Endothelial cell (in vitro differentiated cells): ENCODE measurements at places on chromosomes 1 and 21.
A peak's percentile ranks its signal among the peaks of the same experiment; 100 is the strongest.

GRCh38 chr21:33848249-33848953 is 67.2 kb downstream of the ATP5PO start:
- no peak for DNase-seq

GRCh38 chr1:243287123-243287460 is 31.3 kb downstream of the SDCCAG8 start:
- no peak for DNase-seq

DNA sequence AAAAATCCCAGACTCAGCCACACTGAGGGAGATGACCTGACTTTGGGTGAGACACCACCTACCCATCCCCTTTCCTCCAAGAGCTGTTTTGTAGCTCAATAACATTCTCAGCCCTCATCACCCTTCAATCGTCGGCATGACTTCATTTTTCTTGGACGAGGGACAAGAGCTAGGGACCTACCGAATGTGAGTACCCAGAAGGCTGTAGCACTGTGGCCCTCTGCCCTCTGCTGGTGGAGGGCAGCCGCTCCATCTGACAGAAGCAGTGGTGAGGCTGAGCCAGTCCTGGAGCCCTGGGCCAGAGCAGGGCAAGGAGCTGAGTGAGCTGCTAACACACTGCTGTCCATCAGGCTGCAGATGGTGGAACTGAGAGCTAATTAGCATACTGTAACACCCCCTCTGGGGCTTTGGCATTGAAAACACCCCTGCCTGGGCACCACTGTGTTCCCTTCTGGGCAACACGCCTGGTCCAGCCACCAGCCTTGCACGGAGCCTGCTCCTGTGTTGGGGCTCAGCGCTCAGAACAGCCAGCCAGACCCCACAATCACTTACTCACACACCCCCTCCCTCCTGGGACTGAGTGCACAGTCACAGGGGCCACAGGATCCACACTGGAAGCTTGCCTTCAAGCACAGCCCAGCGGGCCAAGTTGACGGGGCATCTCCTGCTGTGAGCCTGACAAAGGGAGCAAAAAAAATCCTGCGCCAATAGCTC is 18.3 kb upstream of the ALPL start:
- DNase-seq: no peak

DNA sequence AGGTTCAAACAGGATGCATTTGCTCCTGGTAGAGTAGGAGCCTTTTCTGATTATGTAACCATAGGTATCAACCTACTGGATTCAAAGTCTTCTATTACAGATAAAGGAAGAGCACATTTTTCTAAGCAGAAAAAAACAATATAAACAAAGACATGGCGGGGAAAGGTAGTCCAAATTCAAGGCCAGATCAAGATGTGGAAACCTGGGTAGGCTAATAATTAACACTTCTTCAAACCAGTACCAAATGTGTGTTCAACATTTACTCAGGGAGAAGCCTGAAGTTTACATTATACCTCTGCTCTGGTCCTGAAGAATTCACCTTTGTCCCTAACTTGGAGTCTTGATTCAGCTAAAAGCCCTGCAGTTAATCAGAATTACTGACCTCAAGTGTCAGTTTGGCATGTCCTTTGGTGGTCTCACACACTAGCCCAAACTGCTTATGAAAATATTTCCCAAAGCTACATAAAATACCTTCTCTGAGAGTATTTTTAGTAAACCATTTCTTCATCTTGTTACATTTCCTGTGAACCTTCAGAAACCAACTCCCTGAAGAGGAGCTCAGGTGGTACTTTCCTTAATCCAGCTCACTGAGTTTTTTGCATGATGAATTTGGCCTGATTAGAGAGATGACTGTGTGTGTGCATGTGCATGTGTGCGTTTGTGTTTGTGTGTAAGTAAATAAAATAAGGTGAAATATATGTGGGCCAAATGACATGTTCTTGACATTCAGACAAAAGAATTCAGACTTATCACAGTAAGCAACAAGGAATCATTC is 70.2 kb downstream of the TOR3A start:
- no peak for DNase-seq

- no peak for DNase-seq
These were observed 30.9 kb upstream of the SSX2IP start for GRCh38 chr1:84721152-84721551.

DNA sequence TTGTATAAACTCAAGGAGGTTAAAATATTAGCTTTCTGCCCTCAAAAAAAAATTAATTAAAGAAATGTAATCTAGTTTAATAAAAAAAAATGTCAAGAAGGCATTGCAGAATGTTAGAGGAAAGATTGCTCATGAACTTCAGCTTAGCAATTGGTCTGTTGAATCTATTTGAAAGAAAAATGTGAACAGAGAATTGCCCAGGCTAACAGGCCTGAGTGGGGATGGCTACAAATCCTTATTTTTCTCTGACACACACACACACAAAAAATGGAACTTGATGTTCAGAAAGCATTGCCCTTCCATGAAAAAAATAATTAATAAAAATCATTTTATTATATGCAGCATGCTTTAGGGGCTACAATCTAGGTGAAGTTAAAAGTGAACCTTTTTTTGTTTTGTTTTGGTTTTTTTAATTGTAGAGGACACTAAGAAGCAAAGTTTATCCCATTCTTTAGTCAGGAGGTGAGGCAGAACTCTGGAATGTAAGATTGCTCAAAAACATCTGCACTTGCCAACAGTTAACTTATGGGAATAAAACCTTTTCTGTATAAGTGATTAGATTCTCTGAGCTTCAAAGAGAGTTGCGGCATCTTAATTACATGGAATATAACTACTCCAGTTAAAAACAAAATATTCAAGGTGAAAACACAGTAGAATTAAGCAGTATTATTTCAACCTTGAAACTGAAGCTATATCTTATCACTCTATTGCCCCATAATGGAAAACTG is 658.5 kb upstream of the ADGRL2 start:
- no peak for DNase-seq

DNA sequence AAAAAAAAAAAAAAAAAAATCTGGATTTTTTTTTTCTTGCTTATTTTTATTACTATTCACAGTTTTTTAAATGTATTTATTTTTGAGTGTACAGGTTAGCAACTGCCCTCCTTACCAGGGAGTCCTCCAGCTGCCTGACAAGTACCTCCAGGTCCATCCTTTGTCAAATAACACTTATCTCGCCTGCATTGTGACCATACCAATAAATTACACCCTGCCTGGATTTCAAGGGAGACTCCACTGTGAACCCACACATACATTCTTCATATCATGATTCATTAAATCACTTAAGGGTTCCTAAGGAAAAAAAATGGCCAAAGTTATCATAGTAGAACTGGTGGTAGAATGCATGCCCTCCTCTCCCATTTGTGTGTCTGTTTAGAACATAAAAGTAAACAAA is 38.4 kb downstream of the EEIG2 start:
- DNase-seq: no peak

DNA sequence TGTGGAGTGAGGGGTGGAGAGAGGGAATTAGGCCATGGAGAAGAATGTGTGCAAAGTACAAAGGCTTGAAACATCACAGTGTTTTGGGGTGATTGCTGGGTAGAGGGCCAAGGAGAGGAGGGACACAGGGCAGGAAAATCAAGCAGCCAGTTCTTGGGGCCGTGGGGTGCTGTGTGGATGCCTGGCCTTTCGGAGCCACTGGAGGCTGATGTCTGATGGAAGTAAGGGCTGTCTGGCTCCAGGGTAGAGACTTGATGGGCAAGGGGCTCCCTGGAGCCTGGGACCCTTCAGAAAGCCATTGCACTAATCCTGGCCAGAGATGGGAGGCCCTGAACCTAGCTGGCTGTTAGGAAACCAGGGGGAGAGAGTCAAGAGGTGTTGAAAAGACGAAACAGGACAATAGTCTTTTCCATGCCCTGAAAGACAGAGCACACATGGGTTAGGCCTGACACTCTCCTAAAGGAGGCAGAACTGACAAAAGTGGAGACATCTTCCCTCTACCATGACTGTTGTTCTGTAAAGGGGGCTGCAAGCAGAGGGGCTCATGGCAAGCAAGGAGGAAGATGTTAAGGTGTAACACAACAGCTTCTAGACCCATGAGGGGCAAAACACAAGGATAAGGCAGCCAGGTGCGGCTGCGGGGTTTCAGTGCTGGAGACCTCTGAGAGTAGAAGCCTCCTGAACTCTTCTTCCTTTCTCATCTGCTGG is 21.0 kb downstream of the ATF3 start:
- no peak for DNase-seq

GRCh38 chr1:22639286-22639685 is 2.9 kb downstream of the C1QA start:
- DNase-seq: peak; percentile 22

GRCh38 chr1:207102659-207103058 is 1.4 kb upstream of the C4BPA start:
- DNase-seq: no peak

DNA sequence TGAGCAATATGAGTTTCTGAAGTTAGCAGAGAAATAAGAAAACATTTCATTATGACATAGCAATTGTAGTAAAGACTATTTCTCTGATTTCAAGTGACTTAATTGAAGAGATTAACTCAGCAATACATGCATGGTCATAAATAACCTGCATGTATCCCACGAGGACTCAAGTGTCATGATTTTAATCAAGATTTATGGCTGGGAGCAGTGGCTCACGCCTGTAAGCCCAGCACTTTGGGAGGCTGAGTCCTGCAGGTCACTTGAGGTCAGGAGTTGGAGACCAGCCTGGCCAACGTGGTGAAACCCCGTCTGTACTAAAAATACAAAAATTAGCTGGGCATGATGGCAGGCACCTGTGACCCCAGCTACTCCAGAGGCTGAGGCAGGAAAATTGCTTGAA is 311.9 kb upstream of the PLD5 start:
- DNase-seq: no peak

DNA sequence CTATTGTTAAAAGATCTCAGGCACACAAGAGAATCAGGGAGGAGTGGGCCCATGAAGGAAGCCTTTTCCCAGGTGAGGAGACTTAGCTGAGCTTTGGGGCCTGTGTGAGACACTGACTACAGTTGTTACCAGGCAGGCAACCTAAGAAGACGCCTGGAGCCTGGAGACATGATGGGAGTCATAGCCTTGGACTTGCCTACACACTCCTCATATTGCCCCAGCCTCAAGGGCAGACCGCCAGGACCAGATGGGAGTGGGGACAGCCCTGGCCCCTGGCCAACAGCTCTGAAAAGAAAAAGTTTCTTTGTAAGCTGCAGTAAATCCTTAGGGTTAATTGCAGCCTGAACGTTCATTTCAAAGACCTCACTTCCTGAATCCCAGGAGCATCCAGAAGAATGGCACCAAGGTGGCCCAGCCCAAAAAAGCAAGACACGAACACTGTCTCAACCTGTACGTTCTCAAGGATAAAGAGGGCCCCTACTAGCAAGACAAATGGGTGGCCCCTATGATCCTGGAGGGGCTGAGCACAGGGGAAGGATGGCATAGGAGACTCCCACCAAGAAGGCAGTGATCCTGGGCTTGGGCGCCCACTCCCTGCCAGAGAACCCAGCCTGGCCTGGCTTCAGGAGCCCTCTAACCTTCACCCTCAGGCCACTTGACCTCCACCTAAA is 33.2 kb upstream of the BTG2 start:
- DNase-seq: no peak

DNA sequence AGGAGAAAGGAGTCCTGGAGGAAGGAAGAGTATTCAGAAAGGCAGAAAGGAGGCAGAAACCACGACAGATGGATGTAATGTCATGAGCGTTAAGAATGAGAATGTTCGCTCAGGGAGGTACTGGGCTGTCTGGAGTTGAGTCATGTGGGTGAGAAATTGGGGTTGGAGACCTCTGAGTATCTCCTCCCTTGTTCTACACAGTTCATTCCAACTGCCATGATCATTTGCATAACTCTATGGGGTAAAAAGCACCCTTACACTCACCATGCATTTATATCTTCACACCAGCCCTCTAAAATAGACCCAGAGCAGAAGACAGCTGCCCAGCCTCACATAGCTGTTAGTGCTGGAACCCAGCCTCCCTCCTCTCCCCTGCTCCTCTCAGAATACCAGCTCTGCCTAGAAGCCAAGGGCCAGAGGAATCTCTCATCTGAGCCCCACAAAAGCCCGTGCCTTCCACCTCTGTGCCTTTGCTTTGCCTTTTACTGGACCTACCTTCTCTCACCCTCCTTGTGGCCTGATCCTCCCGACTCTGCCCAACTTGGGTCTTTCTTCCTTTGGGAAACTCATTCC is 85.2 kb downstream of the BEND5 start:
- no peak for DNase-seq

DNA sequence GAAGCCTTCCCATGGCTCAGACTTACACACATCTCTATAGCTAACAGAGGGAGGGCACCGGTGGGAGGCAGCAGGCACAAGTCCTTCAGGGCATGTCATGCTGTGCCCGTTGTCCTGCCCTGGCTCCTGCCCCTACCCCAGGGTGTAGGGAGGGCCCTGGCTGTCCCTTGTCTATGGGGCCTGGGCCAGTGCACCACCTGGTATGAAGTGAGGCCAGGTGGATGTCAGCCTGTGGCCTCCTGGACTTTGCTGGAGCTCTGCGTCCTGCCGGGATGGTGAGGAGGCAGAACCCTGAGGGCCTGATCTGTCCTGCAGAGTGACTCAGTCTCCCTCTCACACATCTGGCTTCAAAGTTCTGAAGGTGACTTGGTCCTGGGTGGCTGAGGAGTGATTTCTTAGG is 47.3 kb upstream of the GPR37L1 start:
- no peak for DNase-seq

DNA sequence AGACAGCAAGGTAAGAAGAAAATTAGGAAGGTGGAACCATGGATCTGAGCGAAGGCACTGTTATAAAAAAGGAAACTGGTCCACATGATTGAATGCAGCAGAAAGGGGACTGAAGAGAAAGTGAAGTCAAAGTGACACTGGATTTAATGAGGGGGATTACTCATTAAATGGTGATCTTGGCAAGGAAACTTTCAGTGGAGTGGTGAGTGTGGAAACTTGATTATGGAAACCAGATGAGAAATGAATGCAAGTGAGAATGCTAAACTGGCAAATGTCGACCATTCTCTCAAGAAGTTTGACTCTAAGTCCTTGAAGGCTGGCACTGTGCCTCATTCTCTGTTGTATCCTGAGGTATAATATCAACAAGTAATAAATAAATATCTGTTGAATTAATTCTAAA is 23.3 kb downstream of the COLGALT2 start:
- DNase-seq: no peak

GRCh38 chr1:111769517-111770146 is 13.9 kb downstream of the DDX20 start:
- DNase-seq: no peak

- no peak for DNase-seq
These were observed 31.9 kb downstream of the MAP3K21 start for GRCh38 chr1:233359431-233359830.

- DNase-seq: no peak
These were observed 188.7 kb upstream of the ATP1B1 start for GRCh38 chr1:168917796-168918195.

GRCh38 chr1:178086766-178087165 is 7.1 kb upstream of the RASAL2 start:
- no peak for DNase-seq

- DNase-seq: no peak
These were observed 148.7 kb downstream of the ADGRL2 start for GRCh38 chr1:81949421-81949820.

DNA sequence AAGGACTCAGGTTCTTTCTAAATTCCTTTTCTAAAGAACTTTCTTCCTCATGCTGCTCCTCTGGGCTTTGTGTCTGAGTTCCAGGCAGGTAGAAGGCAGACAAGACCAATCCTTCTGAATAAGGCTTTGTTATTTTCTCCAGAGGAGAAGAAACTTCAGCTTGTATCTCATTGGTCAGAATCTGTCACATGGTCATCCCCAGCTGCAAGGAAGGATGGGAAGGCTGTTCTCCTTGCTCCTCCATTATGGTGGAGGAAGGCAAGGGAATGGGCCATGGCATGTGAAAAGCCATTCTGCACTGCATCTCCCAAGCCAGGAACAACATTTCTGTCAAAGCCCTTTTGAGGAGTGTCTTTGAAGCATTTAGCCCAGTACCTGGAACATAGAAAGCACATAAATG is 50.6 kb upstream of the NTPCR start:
- no peak for DNase-seq
